ENCODE measurements at places on chromosomes 6 and 20.

DNA sequence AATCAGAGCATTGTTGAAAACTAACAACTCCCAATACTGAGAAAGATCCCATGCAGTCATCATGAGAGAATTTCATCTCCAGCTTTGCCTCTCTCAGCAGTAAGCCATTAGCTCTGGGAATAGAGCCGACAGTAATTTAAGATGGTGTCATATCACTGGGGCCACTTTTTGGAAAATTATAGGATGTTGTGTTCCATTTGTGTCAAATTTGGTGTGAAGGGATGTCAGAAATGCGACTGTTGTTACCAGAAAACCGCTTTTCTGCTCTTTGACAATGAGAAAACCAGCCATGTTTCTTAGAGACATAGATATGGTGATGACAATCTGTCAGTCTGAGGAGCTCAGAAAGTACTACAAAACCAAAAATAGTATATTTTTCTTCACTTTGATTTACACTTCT lies 106.3 kb upstream of the KHDRBS2 start:
- no peak for DNase-seq

DNA sequence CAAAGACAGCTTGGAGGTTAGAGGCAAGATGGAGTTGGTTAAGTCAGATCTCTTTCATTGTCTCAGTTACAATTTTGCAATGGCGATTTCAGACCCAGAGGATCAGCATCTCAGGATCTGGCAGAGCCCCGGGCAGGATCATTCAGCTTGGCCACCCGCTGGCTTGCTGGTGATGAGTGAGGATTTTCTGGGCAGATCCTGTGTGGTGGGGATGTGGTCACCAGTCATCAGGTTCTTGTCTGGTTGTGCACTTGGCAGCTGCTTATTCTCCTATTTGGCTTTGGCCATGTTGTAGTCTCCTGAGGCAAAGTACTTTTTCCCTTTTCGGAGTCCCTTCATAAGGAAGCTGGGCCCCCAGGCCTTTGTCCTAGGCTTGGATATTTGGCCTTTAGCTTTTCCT lies 953.9 kb downstream of the KIF16B start:
- no peak for DNase-seq

- peak; percentile 25 for DNase-seq
Measured at GRCh38 chr6:82711105-82711827, 347.6 kb downstream of the TPBG start.

DNA sequence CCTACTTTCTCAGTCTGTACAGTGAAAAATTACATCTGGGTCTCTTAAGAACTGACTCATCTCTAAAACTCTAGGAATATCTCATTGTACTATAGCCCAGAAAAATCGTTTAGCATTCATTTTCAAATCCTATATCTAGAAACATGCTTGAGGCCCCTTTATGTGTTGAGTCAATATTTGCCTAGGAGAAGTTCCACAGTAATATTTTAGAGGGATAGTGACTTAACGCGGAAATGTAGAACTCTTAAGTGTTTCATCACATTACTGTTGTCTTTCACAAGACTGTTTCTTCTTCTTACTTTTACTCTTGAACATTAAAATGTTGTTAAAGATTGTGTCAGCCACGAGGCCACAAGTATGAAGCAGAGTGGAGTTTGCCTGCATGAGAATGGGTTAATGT lies 23.0 kb upstream of the MYLIP start:
- peak; percentile 78 for DNase-seq

- no peak for DNase-seq
Measured at GRCh38 chr6:64803470-64804166, 903.4 kb downstream of the EYS start.

DNA sequence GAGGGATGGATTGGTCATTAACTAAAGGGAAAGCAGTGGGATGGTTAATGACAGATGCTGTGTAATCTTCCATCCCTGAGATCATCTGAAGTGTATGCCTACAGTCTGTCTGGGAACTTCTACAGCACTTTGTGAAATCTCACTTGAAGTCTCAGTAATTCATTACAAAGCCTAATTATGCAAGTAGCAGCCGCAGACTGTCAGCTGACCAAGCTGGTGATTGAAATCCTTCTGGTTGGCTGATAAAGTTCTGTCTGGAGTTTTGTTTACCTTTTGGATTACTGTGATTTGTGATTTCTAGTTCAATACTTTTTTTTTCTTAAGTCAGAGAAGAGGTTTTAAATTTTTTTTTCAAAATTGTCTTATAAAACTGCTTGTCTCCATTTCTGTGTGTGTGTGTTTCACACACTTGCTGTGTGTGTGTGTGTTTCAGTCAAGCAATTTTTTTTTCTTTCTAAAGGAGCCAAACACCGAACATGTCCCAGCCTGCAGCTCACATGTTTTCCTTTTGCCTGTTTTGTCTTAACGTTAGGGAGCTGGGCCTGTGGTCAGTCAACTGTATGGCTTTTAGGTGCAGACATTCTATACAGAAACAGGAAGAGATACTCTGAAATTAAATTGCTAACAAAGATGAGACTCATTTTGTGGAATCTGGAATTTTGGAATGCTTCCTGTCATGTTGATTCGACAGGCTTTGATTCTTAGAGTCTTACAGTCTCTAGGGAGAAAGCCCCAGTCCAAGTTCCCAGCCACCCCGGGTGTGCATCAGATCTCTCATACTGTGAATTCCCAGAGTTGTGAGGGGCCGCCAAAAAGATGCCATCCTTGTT lies 28.5 kb upstream of the ADGRF4 start:
- peak; percentile 55 for DNase-seq

DNA sequence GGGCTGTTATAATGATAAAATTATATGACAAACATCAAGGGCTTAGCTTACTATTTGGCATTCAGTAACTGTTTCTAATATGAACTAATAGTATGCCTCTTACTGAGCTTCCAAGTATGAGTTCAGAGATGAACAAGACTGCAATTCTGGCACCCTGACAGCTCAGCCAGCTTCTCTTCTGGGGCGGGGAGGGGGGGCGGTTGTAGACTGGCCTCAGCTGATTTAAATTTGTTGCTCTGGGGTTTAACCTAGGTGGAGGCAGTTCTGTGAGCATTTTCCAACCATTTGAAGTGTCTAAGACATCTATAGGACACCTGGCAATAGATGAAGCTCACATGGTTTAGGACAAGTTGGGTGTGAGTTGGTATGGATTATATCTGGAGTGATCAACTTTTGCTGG lies 401.9 kb downstream of the QKI start:
- DNase-seq: no peak

GRCh38 chr20:50562262-50562701 lies 52.1 kb downstream of the PTPN1 start:
- no peak for DNase-seq

GRCh38 chr20:36989797-36990196 lies 38.3 kb upstream of the SAMHD1 start:
- no peak for DNase-seq

DNA sequence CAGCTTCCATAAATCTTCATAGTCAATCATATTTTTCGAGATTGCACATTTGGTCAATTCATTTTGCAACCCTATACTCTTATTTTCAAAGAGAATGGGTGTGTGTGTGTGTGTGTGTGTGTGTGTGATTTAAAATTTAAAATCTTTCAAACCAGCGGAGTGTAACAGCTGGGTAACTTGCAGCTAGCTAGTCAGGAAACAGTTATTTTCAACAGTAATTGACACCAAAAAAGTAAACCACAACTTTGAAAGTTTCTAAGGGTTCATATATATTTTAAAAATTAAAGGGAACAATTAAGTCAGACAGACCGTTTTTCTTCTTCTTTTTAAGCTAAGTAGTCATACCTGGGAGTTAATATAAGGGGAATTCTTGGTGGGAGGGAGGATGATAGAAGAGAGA lies 57.0 kb downstream of the PRR18 start:
- no peak for DNase-seq

DNA sequence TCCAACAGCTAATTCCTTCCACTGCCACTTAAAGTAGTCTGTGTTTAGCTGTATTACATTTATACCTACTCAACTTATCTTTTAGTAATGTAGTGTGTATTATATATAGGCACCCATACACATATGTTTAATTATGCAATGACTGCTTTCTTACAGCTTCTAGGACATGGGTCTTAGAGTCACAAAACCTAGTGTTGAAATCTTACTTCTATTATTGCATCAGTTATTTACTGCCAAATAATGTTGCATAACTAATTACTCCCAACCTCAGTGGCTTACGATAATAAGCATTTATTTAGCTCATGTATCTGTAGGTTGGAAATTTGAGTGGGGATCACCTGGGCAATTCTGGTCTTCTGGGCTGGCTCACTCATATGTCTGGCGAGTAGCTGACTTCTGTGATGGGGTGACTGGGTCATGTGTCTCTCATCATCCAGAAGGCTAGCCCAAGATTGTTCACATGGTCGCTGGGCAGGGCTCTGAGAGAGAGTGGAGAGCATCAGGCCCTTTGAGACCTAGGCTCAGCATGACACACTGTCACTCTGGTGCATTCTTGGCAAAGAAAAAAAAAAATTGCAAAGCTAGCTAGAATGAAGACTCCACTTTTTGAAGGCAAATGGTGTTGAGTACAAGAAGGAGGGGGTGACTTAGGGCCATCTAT lies 187.0 kb downstream of the PLCB1 start:
- DNase-seq: no peak

GRCh38 chr6:133047065-133047665 lies 194.0 kb upstream of the EYA4 start:
- DNase-seq: no peak
